Lung (tissue), 17 donors: ENCODE measurements at places on chromosomes 7 and 10.

DNA sequence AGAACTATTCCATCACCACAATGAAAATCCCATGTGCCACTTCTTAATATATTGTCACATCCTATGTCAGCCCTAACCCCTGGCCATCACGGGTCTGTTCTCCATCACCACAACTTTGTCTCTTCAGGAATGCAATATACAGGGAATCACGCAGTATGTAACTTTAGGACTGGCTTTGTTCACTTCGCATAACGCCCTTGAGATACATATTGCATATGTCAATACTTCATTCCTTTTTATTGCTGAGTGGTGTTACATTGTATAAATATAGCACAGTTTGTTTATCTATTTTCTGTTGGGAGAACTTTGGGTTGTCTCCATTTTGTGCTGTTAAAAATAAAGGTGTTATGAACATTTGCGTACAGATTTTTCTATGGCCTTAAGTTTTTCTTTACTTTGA is 195.4 kb upstream of the ZMIZ1 start:
- peak; percentile 23 for DNase-seq

- DNase-seq, result peak; percentile 33
These were observed 96.6 kb downstream of the FAM53B start for GRCh38 chr10:124647421-124648130.

GRCh38 chr10:23780331-23780730 is 341.5 kb downstream of the OTUD1 start:
- DNase-seq, result no peak

- DNase-seq, result no peak
These were observed 680.6 kb upstream of the MBL2 start for GRCh38 chr10:53453196-53453595.
